ACHN (cell line): ENCODE measurements at places on chromosomes 4 and X.

- DNase-seq, result no peak
Measured at GRCh38 chr4:158945529-158946108, 157.3 kb upstream of the RAPGEF2 start.

DNA sequence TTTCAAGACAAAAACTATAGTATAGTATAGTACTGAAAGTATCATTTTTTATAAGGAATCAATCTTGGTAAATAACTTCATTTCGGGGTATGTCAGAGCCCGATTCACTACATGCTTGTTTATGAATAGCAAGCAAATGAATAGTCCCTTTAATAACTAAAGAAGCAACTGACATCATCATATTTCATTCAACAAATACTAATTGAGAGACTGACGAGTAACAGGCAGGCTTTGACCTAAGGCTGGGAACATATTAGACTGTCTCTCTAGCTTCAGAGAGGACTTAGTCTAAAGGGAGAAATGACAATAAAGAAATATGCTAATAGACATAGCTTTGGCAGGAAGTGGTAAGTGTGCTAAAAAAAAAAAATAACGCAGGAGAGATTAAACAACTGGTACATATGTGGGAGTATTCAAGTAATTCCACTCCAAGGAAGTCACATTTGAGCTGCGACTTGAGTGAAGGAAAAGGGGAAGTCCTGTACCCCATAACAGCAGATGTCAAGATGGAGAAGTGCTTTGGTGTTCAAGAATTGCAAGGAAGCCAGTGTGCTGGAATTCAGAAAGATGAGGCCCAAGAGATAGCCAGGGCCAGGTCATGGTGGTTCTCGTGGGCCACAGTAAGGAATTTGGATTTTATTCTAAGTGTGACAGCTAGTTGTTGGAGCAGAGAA lies 284.9 kb downstream of the FBXO8 start:
- DNase-seq, result no peak

DNA sequence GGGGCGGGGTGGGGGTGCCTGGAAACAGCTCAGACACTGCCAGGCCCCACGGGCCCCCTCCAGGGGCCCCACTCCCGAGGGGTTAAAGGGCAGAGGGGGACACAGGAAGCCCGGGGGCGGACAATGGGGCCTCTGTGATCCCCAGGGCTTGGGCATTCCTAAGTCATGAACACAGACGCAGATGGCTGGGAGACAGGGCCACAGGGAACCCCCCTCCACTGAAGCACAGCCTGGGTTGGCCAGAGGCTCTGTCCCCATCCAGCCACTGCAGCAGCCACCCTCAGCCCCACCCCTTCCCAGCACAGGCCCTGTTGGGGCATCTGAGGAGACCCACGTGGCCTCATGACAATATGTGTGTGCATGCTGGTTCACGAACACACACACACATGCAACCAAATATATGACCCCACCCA lies 3.9 kb downstream of the L1CAM start:
- no peak for DNase-seq

DNA sequence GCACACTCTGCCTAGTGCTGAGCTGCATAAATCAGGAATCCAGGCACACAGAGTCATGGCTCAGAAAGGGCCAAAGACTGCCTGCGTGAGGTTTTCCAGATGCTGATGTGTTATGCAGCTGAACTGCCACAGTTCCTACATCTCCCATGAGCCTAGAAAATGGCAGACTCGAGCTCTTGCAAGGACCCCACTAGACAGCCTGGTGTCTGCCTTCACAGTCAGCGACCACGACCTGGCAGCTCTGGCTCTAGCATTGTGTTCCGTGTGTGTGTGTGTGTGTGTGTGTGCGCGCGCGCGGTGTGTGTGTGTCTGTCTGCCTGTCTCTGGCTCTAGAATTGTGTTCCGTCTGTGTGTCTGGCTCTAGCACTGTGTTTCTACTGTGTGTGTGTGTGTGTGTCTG lies 203.6 kb upstream of the AGTR2 start:
- DNase-seq, result no peak

GRCh38 chr4:140607852-140608251 lies 39.1 kb upstream of the UCP1 start:
- DNase-seq, result no peak

GRCh38 chrX:125681058-125681457 lies 361.4 kb downstream of the TEX13C start:
- DNase-seq, result no peak
